GF-D8 (cell line): ENCODE measurements at places on chromosomes 2 and 18.

GRCh38 chr2:24117902-24118301 is 5.2 kb downstream of the PFN4 start:
- no peak for DNase-seq

- DNase-seq, result no peak
These were observed 500.0 kb upstream of the SETBP1 start for GRCh38 chr18:44180683-44181082.

DNA sequence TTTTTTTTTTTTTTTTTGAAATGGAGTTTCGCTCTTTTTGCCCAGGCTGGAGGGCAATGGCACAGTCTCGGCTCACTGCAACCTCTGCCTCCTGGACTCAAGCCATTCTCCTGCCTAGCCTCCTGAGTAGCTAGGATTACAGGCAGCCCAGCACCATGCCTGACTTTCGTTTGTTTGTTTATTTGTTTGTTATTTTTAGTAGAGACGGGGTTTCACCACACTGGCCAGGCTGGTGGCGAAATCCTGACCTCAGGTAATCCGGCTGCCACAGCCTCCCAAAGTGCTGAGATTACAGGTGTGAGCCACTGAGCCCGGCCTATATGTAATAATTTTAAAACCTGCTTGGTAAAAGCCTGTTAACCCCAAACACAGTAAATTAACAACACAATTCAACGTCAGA is 435.7 kb downstream of the LRRTM4 start:
- DNase-seq, result no peak

- DNase-seq, result no peak
These were observed 463 bp upstream of the DNAJB2 start for GRCh38 chr2:219278655-219279150.

GRCh38 chr2:239926587-239927232 is 98.4 kb downstream of the NDUFA10 start:
- no peak for DNase-seq

DNA sequence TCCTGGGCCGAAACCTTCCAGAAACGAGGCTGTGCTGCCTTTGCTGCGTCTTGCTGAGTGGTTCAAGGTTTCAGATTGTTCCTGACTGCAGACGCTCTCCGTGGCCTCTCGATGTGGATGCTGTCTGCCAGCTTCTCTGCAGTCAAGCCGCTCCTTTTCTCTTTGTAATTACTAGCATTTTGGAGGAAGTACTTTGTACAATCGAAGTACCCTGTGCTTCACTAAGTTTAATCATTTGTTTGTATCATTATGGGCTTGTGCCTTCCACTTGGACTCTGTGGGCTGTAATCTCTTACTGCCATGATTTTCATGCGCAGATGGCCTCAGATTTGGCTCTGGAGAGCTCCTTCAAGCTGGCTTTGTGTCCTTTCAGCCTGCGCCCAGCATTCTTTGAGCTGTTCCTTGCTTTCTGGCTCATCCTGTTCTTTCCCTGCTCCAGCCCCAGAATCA is 49.3 kb downstream of the TRAF3IP1 start:
- DNase-seq, result no peak

DNA sequence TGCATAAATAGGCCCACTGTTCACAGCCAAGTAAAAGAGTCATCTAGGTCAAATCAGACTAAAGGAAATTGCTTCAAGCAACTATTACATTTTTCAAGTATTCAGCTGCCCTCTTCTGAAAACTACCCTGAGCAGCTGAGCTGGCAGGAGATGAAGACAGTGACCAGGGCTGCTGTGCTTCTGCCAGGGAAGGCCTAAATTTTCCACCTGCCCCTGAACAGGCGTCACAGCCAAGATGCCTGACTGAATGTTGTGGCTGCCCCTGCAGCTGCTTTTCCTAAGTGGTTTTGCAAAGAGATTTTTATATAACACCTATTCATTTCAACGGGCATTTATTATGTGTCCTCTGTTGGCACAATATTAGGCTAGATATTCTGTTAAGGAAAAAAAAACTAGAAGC is 96.7 kb upstream of the RPE start:
- no peak for DNase-seq

DNA sequence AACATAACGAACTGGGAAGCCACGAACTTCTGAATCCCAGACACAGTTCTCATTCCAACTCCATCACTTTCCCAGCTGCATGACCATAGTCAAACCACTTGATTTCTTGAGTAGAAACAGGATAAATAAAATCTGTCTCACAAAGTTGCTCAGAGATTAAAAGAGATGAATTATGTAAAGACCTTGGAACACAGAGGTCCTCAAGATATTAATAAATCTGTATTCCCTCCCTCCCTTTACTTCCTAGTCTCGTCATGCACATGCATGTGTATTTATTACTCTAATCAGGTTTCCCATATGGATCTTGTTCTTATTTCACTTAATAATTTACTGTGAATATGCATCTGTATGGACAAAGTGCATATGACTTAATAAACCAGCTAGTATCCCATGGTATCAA is 21.1 kb upstream of the CSRNP3 start:
- DNase-seq, result no peak

DNA sequence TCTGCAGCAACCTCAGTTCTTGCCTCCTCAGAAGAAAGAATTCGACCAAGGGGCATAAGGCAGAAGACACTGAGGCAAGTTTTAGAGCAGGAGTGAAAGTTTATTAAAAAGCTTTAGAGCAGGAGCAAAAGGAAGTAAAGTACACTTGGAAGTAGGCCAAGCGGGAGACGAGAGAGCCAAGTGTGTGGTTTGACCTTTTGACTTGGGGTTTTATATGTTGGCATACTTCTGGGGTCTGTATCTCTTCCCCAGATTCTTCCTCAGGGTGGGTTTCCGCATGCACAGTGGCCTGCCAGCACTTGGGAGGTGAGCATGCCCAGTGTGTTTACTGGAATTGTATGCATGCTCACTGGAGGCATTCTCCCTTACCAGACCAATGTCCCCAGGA is 59.3 kb upstream of the ANKRD44 start:
- no peak for DNase-seq

- DNase-seq, result no peak
These were observed 1.1 kb upstream of the FARP2 start for GRCh38 chr2:241354668-241355658.

DNA sequence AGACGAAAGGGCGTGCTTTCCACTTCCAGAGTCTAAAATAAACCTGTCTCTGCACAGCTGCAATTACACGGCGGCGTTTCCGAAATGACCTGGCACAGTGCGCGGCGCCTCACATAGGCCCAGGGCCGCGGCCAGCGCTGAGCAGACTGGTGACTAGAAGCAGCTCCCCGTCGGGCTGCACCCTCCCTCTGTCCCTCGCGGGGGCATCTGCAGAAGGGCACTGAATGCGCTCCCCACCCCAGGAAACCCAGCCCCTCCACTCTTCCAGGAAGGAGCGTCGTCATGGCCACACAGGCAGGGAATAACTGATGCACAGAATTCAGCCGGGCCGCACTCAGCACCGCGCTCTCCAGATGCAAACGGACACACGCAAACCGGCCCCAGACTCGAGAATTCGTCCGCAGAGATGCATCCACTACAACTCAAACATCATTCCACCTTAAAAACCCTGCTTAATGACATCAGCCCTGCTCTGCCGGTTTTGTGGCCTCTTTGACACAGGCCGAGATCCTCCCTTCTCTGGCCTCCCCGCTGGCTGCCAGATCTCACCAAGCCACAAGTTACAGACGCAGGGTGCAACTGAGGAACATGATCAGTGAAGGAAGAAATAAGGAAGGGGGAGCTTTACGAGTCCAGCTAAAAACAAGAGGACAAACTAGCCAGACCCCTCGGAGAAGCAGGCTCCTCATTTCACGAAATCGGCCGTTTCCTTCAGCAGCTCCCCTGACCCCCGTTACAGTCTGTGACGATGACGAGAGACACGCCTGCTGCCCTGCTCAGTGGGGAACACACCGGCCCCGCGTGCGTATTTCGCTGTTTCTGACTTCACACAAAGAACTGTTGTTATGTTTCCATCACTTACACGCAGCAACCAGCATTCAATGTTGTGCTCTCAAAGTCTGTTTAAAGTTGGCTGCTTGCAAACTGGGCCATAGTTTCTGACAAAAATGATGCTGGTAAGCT is 40.2 kb downstream of the MBP start:
- no peak for DNase-seq

DNA sequence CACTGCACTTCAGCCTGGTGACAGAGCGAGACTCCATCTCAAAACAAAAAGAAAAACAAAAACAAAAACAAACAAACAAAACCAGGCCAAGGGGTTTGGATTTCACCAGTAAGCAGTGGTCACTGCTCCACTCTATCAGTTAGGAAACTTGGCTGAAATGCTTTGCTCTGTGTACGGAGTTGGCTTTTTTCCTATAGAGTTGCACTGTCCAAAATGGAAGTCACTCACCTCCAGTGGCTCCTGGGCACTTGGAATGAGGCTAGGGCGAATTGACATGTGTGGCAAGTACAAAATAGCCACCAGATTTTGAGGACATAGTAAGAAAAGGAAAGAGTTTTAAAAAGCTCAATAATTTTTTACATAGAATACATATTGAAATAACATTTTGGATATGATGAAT is 228.7 kb downstream of the LOXHD1 start:
- DNase-seq, result no peak

GRCh38 chr18:59358414-59358711 is 702 bp downstream of the LMAN1 start:
- DNase-seq, result peak; percentile 51

- DNase-seq, result no peak
These were observed 112.3 kb upstream of the ZNF521 start for GRCh38 chr18:25464227-25464626.

DNA sequence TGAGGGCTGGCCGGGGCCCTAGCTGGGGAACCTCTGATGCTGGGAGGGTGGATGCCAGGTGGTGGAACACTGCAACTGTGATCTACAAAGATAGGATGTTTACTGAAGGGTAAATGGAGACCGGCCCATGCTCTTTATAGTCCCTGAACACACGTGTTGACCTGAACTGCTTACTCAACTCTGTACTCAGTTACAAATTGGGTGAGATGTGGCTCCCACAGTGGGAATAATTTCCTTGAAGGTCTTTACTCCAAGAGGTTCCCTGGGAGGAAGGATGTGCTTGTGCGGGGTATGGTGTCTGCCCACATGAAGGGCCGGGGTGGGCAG is 254.1 kb downstream of the PRKCE start:
- no peak for DNase-seq

- DNase-seq, result no peak
These were observed 30.5 kb downstream of the GPC1 start for GRCh38 chr2:240465765-240466578.

DNA sequence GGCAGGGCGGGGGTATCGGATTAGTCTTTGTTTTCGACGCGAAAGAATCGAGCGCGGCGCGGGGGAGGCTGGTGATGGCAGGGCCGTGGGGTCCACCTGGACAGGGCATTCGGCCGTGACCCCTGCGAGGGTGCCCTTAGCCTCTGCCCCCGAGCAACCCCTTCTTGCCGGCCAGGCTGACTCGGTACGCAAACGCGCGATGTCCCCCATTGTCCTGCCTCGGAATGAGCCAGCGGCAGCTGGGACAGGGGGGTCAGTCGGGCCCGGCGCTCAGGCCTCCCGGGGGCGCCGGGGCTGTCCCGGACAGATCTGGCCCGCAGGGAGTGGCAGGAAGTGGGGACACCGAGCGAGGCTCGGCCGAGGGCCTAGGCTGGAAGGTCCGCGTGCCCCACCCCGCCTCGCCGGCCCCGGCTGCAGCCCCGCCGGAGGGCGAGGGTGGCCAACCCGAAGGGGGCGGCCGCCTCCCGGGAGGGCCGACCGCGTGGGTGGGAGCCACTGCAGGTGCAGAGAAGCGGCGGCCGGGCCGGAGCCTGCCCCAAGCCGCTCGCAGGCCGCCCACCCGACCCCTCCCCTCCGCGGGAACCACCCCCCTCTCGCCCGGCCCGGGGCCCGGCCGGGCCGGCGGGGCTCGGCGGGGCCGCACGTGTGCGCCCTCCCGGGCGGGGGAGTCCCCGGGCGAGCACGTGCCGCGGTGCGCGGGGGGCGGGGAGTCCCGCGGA is at the start of gene TET3:
TSS of gene TET3 (plus strand) at position 708 of the 719 bp plus-strand sequence. CDS start 1,494 bp downstream, outside the sequence.
- no peak for DNase-seq

DNA sequence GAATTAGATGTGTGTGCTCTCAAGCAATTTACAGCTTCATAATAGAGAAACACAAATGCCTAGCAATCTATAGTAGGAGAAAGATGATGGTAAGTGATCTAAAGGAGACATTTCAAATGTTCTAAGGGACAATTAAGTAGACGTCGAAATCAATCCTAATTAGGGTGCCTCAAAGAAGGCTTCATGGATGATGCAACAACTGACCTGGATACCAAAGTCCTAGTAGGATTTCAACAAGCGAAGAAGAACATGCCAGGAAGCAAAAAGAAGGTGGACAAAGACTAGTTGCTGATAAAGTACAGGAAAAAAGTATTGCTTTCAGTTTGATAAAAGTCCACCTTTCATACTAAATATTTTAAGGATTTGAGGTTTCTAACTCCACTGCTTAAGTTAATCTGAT is 12.5 kb downstream of the FIGN start:
- no peak for DNase-seq

DNA sequence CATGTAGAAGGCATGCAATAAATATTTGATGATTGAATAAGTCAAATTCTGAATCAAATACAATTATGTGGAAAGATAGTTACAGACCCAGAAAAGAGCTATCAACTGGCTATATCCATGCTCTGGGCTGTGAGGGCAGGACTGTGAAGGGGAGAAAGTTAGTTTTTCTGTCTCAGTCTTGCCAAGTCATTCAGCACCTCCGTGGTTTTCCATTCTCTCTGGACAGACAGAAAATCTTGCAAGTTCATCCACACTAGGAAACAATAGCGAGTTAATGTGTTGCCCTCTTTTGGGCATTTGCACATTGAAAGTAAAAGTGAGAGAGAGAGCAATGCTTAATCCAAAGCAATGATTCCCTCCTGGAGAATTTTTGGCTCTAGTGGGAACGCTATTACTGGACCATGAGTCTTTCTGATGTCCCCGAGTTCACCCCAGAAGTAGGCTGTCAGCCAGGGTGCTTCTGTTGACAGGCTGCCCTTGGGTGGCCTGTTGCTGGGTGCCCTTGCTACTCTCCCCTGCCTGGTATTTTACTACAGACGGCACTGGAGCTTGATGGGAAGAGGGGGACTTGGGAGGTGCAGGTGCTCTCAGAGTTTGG is 238.3 kb downstream of the LOXHD1 start:
- DNase-seq, result no peak

GRCh38 chr2:109374548-109375130 is 239.1 kb downstream of the SEPTIN10 start:
- DNase-seq, result no peak

- no peak for DNase-seq
These were observed 8.8 kb upstream of the IFIH1 start for GRCh38 chr2:162327134-162327769.

DNA sequence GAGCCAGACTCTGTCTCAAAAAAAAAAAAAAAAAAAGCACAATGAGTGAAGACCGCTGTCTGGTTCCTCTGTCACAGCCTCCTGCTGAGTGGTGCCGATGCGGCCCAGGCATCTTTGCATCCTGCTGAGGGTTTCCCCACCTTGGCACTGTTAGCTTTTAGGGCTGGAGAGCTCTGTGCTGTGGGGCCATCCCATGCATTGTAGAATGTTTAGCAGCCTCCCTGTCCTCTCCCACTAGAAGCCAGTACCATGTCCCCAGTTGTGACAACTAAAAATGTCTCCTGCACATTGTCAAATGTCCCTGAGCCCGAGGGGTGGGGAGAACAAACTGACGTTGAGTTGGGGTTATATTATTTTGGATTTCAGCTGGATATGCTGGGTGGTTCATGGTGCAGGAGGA is 7.9 kb upstream of the COLEC11 start:
- no peak for DNase-seq

- DNase-seq, result no peak
These were observed 10.0 kb downstream of the ATOH8 start for GRCh38 chr2:85763831-85764230.

- DNase-seq, result no peak
These were observed 32.7 kb upstream of the RIT2 start for GRCh38 chr18:43148231-43148630.

- no peak for DNase-seq
These were observed 11.4 kb upstream of the MAPRE2 start for GRCh38 chr18:35029770-35030169.

GRCh38 chr2:5618271-5618670 is 73.9 kb upstream of the SOX11 start:
- DNase-seq, result no peak
